SK-MEL-5 (cell line): ENCODE measurements at places on chromosomes 3 and 15. TPM values are rescaled to one million over a fixed set of nuclear protein-coding genes. Genes with fewer than 3 reads are reported as not detected.

Gene SUCNR1
- 0.03 TPM in 1 of 2 replicates, not detected in the other for total RNA-seq

Gene ECE2
- not detected in 2 replicates for total RNA-seq

Gene SNAP23
- total RNA-seq, result 62.8 and 68.8 TPM in 2 replicates

Gene STAC
- 2.2 TPM in 1 of 2 replicates, not detected in the other for total RNA-seq

Gene DUOXA1
- total RNA-seq, result not detected in 2 replicates

Gene IL17RD
- 1.2 and 1.4 TPM in 2 replicates for total RNA-seq

Gene LRRC3B
- not detected in 2 replicates for total RNA-seq

Gene CLDN18
- total RNA-seq, result not detected in 2 replicates

Gene OR5K2
- total RNA-seq, result not detected in 2 replicates

Gene MFAP1
- 27.6 and 28.8 TPM in 2 replicates for total RNA-seq

Gene FRMD5
- 14.3 and 16.3 TPM in 2 replicates for total RNA-seq

Gene DAG1
- 98.1 and 98.9 TPM in 2 replicates for total RNA-seq

Gene MUC20
- not detected in 2 replicates for total RNA-seq

Gene PLS1
- 7.4 and 10.5 TPM in 2 replicates for total RNA-seq

Gene PLAAT1
- total RNA-seq, result 19.3 and 21.1 TPM in 2 replicates

Gene TEX55
- not detected in 2 replicates for total RNA-seq

Gene RTP1
- total RNA-seq, result not detected in 2 replicates

Gene CIDEC
- total RNA-seq, result 0.24 and 0.71 TPM in 2 replicates

Gene TRPC1
- total RNA-seq, result 8.5 and 10.4 TPM in 2 replicates

Gene ALDH1L1
- 0.19 and 1.1 TPM in 2 replicates for total RNA-seq

Gene CCR2
- total RNA-seq, result not detected in 2 replicates
